T-helper 9 cell (primary cell): ENCODE measurements at places on chromosomes 1 and 21.

- no peak for DNase-seq
These were observed 1.8 kb downstream of the TNFRSF1B start for GRCh38 chr1:12168451-12169160.

GRCh38 chr1:68346188-68346808 is 103.5 kb downstream of the RPE65 start:
- no peak for DNase-seq

DNA sequence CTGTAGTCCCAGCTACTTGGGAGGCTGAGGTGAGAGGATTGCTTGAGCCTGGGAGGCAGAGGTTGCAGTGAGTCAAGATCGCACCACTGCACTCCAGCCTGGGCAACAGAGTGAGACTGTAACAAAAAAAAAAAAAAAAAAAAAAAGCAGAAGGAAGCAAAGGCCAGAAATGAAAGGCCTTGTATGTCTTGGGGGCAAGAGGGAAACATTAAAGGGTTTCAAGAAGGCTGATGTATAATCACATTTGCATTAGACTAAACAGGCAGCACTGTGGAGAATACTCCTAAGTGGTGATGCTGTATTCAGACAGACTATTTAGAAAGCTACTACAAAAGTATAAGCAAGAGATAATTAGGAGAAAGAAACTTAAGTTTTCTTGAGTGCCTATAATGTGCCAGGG is 10.4 kb downstream of the ANP32E start:
- no peak for DNase-seq

DNA sequence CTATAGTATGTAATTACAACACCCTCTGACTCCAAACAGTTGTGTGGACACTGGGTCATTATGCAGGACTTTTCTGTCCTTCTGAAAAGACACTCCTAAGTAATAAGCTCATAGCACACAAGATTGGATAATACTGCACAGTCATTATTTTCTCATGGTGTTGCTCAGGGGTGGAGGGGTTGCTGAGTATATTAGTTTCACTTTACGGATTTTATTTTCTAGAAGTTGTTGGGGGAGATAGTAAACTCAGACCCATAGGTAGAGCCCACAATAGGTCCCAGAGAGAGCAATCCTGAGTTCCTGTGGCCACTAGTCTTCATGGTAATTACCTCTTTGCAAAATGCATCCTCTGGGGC is 53.4 kb downstream of the DUSP10 start:
- no peak for DNase-seq

DNA sequence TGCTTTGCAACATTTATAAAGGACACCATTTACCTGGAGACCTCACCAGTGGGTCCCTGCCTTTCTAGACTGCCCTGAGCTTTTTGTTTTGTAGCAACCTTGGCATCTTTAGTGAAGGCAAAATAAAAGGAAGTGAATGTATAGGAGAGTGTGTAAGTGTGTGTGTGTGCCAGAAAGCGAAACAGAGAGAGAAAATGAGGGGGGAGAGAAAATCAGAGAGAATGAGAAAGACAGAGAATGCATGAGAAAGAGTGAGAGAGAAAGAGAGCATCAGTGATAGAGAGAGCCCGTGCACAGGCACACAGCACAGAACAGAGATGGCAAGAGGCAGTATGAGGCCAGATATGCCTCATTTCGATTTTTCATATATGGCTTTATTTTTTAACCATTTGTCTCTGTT is 57.5 kb downstream of the HSD3B1 start:
- no peak for DNase-seq

DNA sequence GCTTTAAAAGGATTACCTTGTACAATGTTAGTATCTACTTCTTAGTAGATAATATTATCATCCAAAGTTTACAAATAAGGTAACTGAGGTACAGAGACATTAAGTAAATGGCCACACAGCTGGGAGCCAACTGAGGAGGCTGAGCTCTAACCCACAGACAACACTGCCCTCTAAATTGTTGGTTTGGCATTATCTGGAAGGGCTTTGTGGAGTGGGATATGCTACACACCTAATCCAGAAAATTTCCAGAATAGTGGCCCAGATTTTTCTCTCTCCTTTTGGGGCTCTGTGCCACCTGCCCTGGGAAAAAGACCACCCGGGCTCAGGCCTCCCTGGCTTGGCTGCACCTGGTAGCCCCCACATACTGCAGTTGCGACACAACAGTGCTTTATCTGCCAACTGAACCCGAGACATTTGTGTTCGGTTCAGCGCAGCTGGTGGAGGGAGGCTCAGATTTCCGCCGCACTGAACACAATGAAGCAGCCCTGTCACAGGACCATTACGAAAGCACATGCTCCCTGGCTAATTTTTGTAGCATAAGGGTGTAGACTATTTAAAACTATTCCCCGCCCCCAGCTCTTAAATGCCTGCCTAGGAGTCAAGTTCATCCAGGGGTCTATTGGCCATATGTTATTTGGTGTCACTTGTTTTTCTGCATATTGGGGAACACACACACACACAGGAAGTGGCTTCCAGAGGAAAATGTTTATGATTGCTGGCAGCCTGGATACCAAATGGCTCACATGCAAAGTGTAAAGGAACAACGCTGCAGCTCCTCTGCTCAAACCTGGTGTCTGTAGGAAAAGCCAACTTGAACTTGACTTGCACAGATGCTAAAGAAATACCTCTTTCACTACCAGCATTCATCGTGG is 92.3 kb upstream of the ESRRG start:
- DNase-seq, result no peak

- DNase-seq, result no peak
These were observed 64.8 kb upstream of the BACH1 start for GRCh38 chr21:29233611-29234540.

DNA sequence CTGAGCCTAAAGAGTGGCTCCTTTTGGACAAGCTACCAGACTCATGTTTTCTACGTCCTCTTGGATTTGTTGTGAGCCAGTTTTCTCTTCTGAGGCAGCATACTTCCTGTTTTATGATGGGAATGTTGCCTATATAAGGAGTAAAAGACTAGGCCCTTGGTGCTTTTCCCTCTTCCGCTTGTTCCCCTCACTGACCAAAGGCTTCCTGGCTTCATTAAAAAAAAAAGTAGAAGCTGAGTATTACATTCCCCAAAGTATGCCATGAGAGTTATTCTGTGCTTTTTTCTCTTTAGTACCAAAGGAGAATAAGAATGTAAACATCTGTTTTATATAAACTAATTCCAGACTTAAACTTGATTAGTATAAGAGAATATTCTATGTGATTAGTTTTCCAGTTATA is 6.5 kb upstream of the HMCN1 start:
- DNase-seq, result no peak

DNA sequence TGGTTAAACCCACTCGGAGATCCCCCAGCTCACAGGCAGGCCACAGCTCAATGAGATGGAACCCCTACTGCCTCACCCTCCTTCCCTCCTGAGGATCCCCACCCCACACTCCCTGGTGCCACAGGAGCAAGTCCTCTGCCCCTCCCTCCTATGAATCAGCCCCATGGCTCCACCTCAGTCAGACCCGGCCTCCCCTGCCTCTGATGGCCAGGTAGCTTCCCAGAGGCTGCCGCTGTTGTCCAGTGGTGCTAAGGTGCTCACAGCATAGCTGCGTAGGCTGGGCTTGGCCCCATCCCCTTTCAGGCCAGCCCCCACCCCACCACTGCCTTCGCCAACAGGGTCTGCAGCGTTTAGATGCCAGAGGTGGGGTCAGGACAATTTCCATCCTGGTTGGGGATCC is 98.5 kb upstream of the IGSF21 start:
- DNase-seq, result no peak

GRCh38 chr1:212683357-212683722 is 16.3 kb downstream of the BATF3 start:
- no peak for DNase-seq

GRCh38 chr1:225944951-225945350 is 3.9 kb upstream of the LEFTY2 start:
- no peak for DNase-seq

DNA sequence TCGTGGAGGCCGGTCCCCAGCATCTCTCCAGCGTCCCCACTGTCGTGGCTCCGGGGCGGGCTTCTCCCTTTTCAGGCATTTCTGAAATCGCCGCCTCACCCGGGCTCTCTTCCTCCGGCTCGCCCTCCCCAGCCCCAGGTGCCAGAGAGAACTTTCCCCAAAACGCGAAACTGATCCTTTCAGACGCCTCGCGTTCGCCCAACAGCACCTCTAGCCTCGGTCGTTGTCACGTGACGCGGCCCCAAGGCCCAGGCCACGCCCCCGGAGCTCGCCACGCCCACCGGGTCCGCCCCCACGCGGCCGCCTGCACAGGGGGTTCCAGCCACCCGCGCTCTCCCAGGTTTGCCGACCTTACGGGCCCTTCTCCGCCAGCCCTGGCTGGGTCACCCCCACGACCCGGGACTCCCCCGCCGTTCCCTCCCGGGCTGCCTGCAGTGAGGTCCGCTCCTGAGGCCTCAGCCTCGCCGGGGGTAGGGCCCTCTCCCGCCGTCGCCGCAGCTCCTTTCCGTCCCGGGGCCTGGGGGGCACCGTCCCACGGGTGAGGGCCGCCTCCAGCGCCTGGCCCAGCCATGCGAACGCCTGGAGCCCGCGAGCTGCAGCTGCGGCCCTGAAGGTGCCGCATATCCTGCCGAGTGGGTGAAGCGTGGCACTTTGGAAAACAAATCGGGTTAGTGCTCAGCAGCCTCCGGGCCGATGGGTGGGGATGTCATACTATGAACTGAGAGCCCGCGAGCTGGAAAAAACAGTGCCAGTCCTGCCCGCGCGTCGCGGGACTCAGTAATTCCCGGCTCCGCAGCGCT is 21.0 kb downstream of the H3-3A start:
- peak; percentile 96 for DNase-seq
